ENCODE measurements at places on chromosomes 7 and 10. TPM values are rescaled to one million over a fixed set of nuclear protein-coding genes. Genes with fewer than 3 reads are reported as not detected.

PPP1R3C gene
- 55.2 TPM for total RNA-seq

ZNF239 gene
- 14.4 TPM for total RNA-seq

ERVW-1 gene
- total RNA-seq, result not detected

ATP6V0A4 gene
- total RNA-seq, result not detected

DNA sequence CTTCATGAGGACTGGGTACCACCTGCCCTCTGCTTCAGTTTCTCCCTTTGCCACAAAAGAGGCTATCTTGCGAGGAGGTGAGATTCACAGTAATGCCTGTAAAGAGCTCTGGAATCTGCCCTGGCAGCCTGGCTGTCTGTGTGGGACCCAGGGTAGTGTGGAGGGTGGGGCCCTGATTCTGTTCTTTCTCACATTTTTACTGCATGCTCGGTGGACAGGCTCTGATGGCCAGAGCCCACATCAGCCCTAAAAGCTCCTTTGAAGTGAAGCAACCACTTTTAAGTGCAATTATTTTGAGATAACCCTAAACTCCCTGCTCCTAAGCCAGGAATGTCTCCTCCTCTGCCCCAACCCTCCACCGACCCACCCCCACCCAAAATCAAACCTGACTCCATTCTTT lies 92.1 kb upstream of the PODXL start:
- no peaks in the 10 kb centered on the region for H3K36me3 ChIP-seq
- H3K27me3 ChIP-seq, result no peaks in the 10 kb centered on the region
- H3K27ac ChIP-seq, result peak overlapping the region; percentile 86
- no peaks in the 10 kb centered on the region for H3K4me1 ChIP-seq

DNA sequence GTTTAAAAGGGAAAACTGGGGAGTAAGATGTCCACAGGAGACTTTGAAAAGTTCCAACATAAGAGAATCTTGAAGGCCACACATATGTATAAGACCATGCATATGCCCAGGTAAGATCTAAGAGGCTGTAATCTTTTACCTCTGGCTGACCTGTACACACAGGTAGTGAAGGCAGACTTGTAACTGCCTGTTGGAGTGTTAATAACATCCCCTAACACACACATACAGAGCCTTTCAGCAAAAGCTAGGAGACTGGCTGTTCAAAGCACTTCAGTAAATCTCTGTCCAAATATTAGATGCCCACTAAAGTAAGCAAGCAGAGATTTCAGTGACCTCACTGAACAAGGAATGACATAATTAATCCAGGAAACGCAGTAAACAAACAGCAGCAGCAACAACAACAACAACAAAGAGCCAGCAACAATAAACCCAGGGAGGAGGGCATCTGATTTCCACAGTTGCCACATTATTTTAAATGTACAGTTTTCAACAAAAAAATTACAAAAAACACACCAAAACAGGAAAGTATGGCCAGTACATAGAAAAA lies 15.0 kb downstream of the CYP51A1 start:
- H3K36me3 ChIP-seq, result no peaks in the 10 kb centered on the region
- H3K4me1 ChIP-seq, result no peaks in the 10 kb centered on the region
- H3K27me3 ChIP-seq, result no peaks in the 10 kb centered on the region
- H3K4me3 ChIP-seq, result no peak overlapping the region

DNA sequence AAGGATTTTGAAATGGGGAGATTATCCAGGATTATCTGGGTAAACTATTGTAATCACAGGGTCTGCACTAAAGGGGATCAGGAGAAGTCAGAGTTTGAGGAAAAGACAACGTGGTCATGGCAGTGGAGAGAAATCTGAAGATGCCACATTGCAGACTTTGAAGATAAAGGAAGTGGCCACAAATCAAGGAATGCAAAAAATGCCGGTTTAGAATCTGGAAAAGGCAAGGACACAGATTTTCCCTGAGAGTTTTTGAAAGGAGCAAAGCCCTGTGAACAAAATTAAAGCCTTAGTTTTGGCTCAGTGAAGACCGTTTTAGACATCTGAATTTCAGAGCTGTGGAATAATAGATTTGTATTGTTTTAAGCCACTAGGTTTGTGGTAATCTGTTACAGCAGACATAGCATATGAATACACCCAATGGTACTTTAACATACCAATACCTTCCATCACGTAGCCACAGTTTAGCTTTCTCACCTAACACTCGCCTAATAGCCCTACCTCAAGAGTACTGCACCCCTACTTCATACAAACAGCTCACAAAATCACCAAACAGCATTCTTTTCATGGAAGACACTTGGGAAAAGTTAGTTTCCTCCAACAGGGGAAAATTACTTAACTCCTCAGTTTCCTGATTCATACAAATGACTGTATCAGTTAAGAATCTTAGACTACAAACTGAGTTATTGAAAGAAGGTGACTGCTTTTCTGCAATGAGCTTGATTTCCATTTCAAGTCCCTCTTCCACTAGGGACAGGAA lies 446.5 kb downstream of the INHBA start:
- no peaks in the 10 kb centered on the region for H3K27me3 ChIP-seq
- H3K4me3 ChIP-seq, result no peak overlapping the region
- DNase-seq, result no peak
- H3K27ac ChIP-seq, result no peak overlapping the region
- H3K36me3 ChIP-seq, result no peaks in the 10 kb centered on the region

DNA sequence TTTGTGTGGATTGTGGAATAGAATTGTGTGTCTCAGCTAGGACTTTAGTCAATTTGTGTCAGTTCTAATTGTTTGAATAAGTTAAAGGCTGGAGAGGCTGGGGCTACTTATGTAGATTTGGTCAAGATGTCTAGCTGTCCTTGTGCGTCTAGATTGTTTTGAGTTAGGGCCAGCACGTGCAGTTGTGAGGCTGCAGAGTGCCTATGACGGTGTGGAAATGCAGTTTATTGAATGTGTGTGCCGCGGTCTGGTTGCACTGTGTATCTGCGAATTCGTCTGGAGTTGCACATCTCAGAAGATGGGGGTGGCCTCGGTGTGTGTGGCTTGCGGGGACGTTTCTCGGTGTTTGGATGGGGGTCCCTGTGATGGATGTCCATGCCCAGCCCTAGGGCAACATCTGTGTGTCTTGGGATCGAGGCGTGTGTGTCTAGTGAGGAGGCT lies 10.2 kb downstream of the EMX2 start:
- H3K27me3 ChIP-seq, result no peaks in the 10 kb centered on the region
- H3K36me3 ChIP-seq, result no peaks in the 10 kb centered on the region
- DNase-seq, result no peak

GRCh38 chr7:131328377-131329175 lies 900 bp downstream of the MKLN1 start:
- no peaks in the 10 kb centered on the region for H3K27me3 ChIP-seq
- peak overlapping the region; percentile 96 for H3K27ac ChIP-seq
- no peak for DNase-seq
- H3K36me3 ChIP-seq, result no peaks in the 10 kb centered on the region
- H3K4me3 ChIP-seq, result peak overlapping the region; percentile 89

- no peak for DNase-seq
- no peak overlapping the region for H3K4me3 ChIP-seq
- H3K27ac ChIP-seq, result no peak overlapping the region
- no peaks in the 10 kb centered on the region for H3K27me3 ChIP-seq
These were observed 4.4 kb downstream of the SMIM30 start for GRCh38 chr7:113113912-113114311.

DNA sequence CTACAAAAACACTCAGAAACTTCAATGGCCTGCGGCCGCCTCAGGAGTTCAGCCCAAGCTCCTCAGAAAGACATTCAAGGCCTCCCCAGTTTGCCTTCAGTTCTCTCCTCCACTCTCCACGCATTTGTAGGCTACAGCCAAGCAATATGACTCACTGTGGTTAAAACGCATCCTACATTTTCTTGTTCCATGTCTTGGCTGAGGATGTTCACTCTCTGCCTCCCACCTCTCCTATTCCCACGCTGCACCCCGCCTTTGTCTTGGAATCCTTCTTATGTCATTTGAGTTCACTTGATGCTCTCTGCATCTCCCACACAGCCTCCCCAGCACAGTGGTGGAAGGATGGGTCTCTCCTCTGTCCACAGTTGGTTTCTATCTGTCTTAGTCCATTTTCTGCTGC lies 184.8 kb downstream of the NPSR1 start:
- H3K4me3 ChIP-seq, result no peak overlapping the region
- H3K27ac ChIP-seq, result no peak overlapping the region
- no peaks in the 10 kb centered on the region for H3K27me3 ChIP-seq

- DNase-seq, result no peak
- no peaks in the 10 kb centered on the region for H3K36me3 ChIP-seq
- H3K4me3 ChIP-seq, result no peak overlapping the region
- H3K4me1 ChIP-seq, result no peaks in the 10 kb centered on the region
- H3K27me3 ChIP-seq, result no peaks in the 10 kb centered on the region
These were observed 24.6 kb downstream of the FRMPD2 start for GRCh38 chr10:48249763-48250351.

DNA sequence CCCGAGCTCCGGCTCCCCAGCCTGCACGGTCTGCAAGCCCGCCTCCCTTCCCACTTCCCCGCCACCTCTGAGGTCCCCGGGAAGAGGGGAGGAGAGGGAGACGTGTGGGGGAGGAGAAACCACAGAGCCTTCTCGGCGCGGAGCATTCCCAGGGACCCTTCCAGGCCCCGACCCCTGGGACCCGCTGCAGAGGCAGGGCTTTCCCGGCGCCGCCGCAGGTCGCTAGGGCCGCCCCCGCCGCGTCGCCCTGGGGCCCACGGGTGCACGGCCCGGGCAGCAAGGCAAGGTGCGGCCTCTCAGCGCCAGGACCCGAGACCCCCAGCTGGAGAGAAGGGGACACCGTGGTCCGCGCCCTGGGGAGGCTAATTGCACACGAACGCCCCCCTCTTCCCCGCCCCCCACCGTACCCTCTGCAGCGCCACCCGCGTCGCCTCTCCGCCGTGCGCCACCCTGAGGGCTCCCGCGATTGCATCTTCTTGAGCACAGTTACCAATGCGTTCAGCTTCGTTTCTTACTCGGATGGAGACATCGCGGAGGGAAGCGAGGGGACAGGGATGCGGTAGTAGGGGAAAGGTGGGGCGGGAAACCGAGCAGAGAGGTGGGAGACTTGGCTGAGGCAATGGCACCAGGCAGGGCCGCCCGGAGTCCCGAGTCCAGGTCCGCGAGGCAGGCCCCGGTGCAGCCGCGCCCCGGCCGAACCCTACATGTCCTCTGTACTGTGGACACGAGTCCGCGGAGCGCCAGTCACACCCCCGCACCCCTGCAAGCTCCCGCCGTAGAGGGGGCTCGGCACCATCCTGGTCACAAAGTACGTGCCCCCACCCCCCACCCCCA lies 28.9 kb downstream of the SKIDA1 start:
- H3K27ac ChIP-seq, result peak overlapping the region; percentile 16
- no peaks in the 10 kb centered on the region for H3K4me1 ChIP-seq
- H3K36me3 ChIP-seq, result no peaks in the 10 kb centered on the region
- peak; percentile 37 for DNase-seq

DNA sequence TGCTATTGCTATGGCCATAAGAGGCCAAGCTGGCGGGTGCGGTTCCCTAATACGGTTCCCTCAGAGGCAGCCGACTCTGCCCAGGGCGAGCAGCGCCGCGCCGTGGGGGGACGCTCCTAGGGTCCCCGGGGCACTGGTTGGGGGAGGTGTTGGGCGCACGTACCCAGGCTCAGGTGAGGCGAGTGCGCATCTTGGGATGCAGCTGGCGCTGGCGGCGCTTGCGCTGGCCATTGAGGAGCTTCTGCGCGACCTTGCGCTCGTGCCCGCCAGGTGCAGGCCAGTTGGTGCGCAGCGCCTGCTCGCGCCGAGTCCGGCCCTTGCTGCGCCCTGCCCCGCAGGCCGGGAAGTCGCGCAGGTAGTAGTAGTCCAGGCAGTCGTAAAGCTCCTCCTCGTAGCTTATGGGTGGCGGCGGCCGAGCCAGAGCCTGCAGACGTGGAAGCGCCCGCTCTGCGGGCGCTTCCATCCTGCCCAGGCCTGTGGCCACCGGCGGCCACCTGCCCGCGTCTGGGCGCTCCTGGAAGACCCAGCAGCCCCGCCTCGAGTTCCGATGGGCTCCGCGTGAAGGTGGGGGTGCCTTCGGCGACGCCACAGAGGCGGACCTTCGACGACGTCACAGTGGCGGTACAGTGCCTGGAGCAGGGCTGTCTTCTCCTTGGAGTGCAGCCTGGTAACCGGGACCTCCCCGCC lies at the start of gene NUPR2:
Gene NUPR2 (minus strand): TSS at position 566 of the 687 bp plus-strand sequence. CDS start 103 bp downstream, at position 463.
- H3K36me3 ChIP-seq, result no peaks in the 10 kb centered on the region
- H3K4me1 ChIP-seq, result peaks cover 4% of the 10 kb centered on the region
- peaks cover 5% of the 10 kb centered on the region for H3K27me3 ChIP-seq
- no peak within 1 kb of the TSS for H3K4me3 ChIP-seq
- no peak for DNase-seq
- H3K27ac ChIP-seq, result no peak within 1 kb of the TSS
